ENCODE measurements at places on chromosomes 1 and 21.

GRCh38 chr1:43054961-43055360 is 96.3 kb upstream of the SLC2A1 start:
- DNase-seq = no peak

GRCh38 chr1:39395357-39395831 is 96.0 kb upstream of the BMP8A start:
- no peak for DNase-seq

GRCh38 chr1:100834777-100835660 is 59.6 kb downstream of the EXTL2 start:
- no peak for DNase-seq

DNA sequence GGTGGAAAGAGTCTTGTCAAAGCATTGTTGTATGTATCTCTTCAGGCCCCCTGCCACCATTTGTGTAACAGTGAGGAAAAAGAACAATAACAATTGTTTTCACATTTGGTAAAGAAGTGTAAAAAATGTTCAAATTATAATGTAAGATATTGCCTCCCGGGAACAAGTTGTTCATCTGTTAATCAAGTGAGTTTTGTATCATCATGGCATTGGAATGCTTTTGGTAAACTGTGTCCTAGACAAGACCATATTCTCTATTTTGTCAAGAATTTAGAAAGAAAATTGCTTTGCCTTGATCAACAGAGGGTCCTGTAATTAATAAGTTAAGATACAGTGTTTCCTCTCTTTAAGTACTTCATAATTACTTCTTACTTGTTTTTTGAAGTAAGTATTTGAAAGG is 692.0 kb upstream of the NR5A2 start:
- DNase-seq = no peak

DNA sequence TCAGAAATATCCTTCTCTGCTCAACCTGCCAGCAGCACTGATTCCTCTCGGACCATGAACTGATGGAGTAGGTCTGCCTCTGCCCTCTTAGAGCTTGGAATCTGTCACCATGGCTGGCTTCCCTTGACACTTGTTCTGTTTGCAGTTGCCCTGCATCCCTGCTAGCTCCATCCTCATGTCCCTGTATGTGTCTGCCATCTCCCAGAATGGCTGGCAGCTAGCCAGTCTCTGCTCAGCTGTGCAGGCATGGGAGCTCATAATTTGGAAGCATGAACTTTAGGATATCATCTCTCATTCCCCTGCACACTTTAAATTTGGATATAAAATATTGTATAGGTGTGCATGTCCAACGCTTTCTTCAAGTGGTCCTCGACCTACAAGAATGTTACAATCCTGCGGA is 95.4 kb downstream of the C1orf94 start:
- DNase-seq = no peak
